Chondrocyte (in vitro differentiated cells): ENCODE measurements at places on chromosomes 2 and 18. TPM values are rescaled to one million over a fixed set of nuclear protein-coding genes. Genes with fewer than 3 reads are reported as not detected.

DNA sequence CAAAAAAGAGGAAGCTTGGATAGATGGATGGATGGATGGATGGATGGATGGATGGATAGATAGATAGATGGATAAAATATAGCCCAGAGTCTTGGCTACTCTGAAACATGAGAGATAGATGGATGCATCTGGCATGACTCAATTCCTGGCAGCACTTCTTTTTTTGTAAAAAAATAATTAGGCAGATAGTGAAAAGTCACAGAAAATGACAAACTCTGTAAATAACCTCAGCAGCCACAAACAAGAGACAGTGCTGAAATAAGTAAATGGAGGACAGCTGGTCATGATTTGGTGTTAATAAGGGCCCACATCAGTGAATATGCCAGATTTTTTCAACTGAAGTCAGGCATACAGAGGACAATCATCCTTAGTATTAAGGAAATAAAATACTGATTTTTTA lies 585.0 kb upstream of the GCFC2 start:
- DNase-seq: no peak

GRCh38 chr2:43399515-43400264 lies 173.3 kb upstream of the ZFP36L2 start:
- no peak for DNase-seq

DNA sequence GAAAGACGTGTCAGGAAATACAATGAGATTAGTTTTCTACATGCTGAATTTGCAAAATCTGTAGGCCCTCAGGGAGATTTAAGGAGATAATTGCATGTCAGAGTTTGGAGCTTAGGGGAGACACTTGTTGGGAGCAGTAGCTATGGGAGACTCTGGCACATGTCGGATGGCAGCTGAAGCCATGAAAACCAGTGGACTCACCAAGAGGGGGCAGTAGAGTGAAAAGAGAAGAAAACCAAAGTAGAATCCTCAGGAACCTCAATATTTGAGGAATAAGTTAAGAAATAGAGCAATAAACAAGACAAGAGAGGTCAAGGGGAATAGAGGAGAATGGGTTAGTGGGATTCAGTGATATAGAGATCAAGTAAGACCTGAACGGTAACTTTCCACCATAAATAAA lies 24.8 kb downstream of the RUFY4 start:
- DNase-seq: no peak

- DNase-seq: no peak
Measured at GRCh38 chr2:170965446-170966225, 36.6 kb downstream of the GORASP2 start.

FAP gene
- total RNA-seq: 163 to 205 TPM (median 171 TPM) in 3 replicates

FIGN gene
- total RNA-seq: 11.8 to 23.4 TPM (median 12.1 TPM) in 3 replicates
